ENCODE measurements at places on chromosomes 13 and 19.

GRCh38 chr13:89923736-89924135, 1423.8 kb upstream of the MIR17HG start:
- no peak for DNase-seq

DNA sequence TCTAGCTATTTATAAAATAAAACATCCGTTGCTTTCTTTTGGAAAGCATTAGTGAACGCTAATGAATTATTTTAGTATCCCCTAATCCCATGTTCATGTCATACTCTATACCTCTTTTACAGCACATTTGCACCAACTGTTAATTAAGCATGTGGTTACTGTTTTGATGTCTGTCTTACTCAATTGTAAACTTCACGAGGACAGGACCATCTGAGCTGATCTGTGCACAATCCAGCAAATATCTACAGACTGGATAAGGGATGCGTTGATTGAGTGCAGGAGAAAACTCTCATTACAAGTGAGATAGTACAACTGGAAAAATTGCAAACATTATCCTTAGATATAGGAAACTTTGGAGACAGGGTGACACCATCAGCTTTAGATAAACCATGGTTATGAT, 201.1 kb downstream of the PCDH20 start:
- no peak for DNase-seq

- DNase-seq: no peak
Measured at GRCh38 chr13:49020940-49021553, 45.3 kb downstream of the FNDC3A start.

DNA sequence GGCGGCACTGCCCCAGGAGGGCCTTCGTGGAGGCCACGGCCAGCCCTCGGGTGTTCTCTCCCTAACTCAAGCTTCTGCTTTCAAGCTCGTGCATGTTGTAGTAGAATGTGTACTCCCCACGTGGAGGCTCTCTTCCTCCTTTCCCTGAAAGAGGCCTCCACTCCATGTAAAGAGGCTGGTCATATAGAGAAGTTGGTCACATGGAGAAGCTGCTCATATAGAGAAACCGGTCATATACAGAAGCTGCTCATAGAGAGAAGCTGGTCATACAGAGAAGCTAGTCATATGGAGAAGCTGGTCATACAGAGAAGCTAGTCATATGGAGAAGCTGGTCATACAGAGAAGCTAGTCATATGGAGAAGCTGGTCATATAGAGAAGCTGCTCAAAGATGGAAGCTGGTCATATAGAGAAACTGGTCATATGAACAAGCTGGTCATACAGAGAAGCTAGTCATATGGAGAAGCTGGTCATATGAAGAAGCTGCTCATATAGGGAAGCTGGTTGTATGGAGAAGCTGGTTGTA, 152.5 kb downstream of the COL4A1 start:
- no peak for DNase-seq

DNA sequence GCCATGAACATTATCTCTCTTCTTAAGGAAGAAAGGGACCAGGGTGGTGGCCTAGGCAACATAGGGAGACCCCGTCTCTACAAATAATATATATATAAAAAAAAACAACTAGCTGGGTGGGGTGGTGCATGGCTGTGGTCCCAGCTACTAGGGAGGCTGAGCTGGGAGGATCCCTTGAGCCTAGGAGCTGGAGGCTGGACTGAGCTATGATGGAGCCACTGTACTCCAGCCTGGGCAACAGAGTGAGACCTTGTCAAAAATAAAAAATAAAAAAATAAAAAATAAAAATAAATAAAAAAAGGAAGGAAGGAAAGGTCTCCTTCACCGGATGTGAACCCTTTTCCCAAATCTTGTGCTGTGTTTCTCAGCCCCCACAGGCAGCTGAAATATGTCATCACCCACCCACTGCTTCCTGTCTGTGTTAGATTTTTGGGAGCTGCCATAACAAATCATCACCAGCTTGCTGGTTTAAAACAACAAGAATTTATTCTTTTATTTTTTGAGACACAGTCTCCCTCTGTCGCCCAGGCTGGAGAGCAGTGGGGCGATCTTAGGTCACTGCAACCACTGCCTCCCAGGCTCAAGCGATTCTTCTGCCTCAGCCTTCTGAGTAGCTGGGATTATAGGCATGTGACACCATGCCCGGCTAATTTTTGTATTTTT, 9.5 kb upstream of the TSPAN16 start:
- no peak for DNase-seq

DNA sequence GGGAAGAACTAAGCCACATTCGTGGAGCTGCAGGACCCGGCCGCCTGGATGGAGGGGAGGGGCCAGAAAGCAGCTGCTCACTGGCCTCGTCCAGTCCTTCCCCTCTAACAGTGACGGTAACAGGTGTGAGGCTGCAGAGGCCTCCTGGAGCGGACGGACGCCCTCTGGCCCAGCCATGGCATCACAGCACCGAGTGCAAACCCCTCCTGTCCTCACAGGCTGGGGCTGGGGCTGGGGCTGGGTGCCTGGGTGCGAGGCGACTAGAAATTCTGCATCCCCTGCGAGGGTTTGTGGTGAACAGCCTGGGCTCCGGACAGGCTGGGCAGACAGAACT, 3.6 kb downstream of the MICOS13 start:
- no peak for DNase-seq

DNA sequence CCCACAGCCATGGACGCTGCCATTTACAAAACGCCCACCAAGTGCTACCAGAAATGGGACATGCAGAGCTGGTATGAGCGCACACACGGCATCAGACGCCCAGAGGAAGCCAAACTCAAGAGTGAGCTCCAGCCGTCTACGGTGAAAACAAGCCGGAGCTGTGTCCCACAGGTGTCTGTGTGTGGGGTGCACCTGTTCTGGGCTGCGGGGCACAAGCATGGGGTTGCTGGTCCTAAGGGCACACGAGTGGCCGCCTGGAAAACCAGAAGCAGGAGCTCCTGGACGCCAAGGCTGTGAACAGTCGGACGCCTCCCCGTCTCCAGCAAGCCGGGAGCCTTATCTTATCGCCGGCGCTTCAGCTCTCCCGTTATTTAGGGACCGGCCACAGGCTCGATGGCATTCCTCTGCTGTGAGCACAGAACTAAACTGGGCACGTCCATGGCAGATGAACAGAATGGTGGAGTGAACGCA, 1.3 kb downstream of the ADPRHL1 start:
- DNase-seq: no peak

GRCh38 chr19:33186431-33187182, 7.5 kb upstream of the LRP3 start:
- DNase-seq: no peak

GRCh38 chr19:34288381-34288780, 34.0 kb downstream of the GARRE1 start:
- no peak for DNase-seq

GRCh38 chr13:43981091-43981490, 101.4 kb downstream of the LACC1 start:
- DNase-seq: no peak

DNA sequence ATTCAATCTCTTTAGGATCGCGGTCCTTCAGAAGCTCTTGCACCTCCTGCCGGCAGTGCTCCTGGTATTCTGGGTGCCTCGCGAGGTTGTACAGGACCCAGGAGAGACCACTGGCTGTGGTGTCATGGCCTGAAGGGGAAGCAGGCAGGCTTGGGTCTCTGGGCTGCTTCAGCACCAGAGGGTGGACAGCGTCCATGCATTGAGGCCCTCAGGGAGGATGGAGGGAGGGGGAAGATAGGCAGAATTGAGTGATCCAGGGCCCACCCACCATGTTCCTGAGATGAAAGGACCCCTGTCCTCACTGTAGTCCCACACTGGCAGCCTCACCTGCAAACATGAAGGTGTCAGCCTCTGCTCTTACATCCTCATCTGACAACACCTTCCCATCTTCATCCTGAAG, 17.9 kb upstream of the OR10H5 start:
- no peak for DNase-seq

DNA sequence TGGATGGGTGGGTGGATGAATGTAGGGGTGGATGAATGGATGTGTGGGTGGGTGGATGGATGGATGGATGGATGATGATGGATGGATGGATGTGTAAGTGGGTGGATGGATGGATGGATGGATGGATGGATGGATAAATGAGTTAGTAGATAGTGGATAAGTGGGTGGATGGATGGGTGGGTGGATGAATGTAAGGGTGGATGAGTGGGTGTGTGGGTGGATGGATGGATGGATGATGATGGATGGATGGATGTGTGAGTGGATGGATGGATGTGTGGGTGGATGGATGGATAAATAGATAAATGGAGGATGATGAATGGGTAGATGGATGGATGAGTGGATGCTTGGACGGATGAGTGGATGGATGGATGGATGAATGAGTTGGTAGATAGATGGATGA, 3.2 kb downstream of the MCF2L start:
- no peak for DNase-seq

GRCh38 chr19:49217382-49217781, 59.8 kb downstream of the TRPM4 start:
- no peak for DNase-seq

- no peak for DNase-seq
Measured at GRCh38 chr19:34403784-34404108, 453 bp upstream of the PDCD2L start.

DNA sequence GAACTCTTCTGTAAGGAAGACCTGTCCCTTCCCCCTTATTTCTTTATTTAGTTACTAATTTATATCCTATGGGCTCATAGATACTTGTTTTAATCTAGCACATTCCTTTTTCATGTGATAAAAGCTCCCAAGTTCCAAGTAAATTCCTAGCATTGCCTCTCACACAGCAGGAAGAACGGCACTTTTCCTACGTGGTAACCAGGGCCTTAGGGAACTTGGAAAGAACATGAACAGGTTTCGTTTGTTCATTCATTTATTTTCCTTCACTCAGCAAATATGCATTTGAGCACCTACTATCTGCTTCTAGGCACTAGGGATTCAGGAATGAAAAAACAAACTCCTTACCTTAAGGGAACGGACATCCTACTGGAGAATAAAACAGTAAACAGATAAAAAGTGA, 125.1 kb downstream of the SIPA1L3 start:
- DNase-seq: no peak

GRCh38 chr13:42048342-42048683, at the start of gene DGKH:
Gene DGKH (plus strand): TSS chr13:42048648. CDS start chr13:42048774, 126 bp downstream.
- DNase-seq: no peak

DNA sequence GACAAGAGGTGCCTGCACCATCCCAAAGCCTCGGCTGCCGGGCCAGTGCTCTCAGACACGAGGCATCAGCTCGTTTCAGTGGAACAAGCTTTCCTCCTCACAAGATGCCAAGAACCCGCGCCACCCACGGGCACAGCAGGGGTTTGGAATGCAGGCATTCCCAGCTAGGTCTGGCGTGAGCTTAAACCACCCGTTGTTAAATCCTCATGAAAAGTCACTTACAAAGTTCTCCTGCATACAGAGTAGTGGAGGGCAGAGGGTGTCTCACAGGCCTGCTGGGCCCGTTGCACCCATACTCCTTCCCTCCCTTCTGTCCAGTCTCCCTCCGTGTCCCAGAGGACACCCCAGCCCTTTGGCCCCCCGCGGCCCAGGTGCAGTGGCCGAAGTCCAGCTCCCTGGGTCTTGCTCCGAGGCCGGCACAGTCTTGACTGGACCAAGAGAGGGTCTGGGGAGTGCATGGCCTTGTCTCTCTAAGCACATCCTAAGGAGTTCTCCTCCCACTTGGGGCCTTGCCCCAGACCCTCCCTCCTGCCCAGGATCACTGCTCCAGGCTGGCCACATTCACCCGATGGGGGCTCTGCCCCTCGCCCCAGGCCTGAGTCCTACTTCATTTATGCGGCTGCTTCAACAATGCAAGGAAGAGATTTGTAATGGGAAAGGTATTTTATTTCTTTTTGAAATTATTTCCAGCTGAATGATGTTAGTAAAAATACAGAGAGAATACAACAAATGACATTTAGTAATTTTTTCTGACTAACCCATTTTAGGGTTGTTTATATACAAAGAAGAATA, 35.2 kb upstream of the GRTP1 start:
- DNase-seq: no peak

GRCh38 chr13:62171697-62172096, 756.0 kb upstream of the PCDH20 start:
- no peak for DNase-seq

GRCh38 chr13:48506092-48506701, 26.7 kb downstream of the RCBTB2 start:
- DNase-seq: no peak

GRCh38 chr13:100521851-100522617, 66.6 kb downstream of the GGACT start:
- DNase-seq: no peak

GRCh38 chr13:33483471-33483870, 197.9 kb upstream of the STARD13 start:
- no peak for DNase-seq

DNA sequence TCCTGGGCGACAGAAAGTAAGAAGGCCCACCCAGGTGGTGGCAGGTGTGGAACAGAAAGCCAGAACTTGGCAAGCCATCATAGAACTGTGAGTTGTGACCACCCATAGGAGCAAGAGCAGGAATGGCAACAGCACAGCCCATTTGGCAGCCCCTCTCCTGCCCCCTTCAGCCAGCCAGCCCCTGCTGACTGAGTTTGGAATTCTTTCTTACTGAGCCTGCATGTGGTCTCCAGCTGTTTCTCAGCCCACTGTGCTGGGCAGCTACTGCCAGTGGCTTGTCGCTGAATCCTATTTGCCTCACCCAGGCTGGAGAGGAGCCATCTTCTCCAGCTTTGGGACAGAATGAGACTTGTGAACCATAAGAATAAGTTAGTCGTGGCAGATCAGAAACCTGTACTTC, 28.3 kb downstream of the CNMD start:
- no peak for DNase-seq

- no peak for DNase-seq
Measured at GRCh38 chr13:26488236-26489003, 69.1 kb upstream of the WASF3 start.

GRCh38 chr19:40284501-40285352, at the start of gene AKT2:
Gene AKT2 (minus strand): TSS chr19:40285345. CDS start chr19:40265267, 20,078 bp downstream.
- DNase-seq: no peak

- DNase-seq: no peak
Measured at GRCh38 chr19:19151418-19151817, 13.1 kb upstream of the TMEM161A start.

- no peak for DNase-seq
Measured at GRCh38 chr13:71515744-71516038, 351.3 kb downstream of the DACH1 start.

DNA sequence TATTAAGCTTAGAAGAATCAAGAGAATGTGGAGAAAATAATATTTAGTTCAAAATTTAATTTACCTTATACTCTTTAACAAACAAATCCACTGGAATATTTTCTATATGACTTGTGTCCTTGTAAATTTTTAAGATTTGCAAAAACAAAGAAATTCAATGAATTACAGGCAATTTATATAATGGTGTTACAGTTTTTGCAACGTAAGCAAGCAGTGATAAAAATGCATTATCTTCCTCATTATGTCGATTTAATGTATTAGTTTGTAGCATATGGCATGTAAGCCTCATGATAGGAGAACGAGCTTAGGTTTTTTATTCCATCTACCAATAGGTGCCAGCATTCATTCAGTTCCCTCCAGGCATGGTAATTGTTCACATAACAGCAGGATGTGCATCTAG, 100.0 kb upstream of the PCDH9 start:
- DNase-seq: no peak

DNA sequence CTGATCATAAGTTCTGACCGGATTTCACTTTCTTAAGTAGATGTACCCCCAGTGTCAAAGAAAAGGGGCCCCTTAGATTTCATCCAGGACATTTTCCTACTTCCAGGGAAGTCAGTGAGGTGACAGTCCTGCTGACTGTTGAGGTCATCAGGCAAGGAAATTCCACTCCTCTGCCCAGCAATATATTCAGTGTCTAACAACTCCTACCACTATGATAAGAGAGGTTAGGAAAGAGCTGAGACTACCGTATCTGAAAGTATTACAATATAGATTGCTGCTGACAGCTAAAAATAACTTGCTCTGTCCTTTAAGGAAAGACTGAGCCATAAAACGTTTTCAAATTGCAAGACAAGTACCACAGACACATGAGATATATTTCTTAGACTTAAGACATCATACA, 325.1 kb downstream of the EFNB2 start:
- DNase-seq: no peak
